Fibroblast of skin of abdomen (primary cell): ENCODE measurements at places on chromosomes 6 and 20.

GRCh38 chr6:15516378-15516777, 146.4 kb downstream of the DTNBP1 start:
- no peak for DNase-seq

DNA sequence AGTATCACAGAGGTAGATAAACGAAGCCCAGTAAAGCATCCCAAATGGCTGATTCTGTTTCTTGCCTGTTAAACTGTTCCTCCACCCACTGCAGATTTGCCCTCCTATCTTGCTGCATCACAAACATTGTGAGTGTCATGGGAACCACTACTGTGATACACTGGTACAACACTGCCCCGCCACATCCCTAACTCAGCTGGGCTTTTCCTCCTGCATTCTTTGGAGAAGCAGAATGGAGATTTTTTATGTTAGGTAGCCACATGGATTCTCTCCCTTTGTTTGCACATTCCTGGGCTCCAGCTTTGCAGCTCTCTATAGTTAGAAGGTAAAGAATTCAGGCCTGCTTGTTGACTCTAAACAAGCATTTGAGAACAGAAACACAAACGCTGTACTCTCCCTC, 234.1 kb downstream of the TMEM242 start:
- DNase-seq: peak; percentile 73

DNA sequence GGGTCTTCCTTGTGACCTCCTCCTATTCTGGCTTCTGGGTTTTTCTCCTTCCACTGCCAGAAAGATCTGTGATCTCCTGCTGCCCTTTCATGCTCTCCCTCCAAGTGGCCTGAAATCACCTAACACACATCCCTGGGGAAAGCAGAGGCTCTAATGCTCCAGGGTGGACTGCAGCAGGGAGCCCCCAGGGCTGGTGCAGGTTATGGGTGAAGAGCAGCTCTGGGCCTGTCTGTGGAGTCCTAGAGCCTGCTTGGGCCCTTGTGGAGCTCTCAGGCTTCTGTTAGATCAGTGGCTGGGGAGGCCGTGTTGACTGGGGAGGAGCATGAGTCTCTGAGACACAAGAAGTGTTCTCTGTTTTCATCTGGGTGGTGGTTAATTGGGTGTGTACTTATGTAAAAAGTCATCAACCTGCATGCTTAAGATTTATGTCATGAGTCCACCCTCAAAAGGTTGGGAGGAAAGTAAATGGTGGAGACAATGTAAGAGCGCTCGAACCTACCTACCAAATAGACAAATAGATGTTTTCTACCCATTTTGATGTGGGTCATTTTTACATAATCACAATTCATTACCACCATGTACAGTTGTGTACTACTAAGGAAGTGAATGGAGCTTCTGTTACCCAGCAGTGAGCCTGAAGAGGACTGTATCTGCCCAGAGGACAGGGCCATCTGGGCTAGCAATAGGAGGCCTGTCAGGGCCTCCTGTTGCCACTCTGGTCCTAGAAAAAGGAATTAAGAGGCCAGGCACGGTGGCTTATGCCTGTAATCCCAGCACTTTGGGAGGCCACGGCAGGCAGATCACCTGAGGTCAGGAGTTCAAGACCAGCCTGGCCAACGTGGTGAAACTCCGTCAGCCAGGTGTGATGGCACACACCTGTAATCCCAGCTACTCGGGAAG, 32.0 kb upstream of the RNF8 start:
- DNase-seq: no peak

- no peak for DNase-seq
These were observed 1.8 kb downstream of the UQCC2 start for GRCh38 chr6:33709605-33710295.

DNA sequence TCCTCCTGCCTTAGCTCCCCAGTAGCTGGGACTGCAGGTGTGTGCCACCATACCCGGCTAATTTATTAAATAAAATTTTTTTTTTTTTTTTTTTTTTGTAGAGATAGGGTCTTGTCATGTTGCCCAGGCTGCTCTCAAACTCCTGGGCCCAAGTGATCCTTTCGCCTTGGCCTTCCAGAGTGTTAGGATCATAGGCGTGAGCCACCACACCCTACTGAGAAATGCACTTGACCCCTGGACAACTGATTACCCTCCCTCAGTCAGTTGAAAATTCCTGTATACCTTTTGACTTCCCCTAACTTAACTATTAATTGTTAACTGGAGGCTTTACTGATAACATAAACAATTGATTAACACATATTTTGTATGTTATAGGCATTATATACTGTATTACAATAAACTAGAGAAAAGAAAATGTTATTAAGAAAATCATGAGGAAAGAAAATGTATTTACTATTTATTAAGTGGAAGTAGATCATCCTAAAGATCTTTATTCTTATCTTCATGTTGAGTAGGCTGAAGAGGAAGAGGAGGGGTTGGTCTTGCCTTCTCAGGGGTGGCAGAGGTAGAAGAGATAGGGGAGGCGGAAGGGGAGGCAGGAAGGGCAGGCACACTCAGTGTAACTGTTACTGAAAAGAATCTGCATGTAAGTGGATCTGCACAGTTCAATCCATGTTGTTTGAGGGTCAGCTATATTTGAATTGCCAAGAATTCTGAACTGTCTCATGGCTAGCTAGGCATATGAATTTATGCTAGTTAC, 104.3 kb downstream of the FARS2 start:
- DNase-seq: no peak

GRCh38 chr6:6366803-6367202, 46.3 kb upstream of the F13A1 start:
- no peak for DNase-seq

GRCh38 chr6:9540534-9541126, 874.2 kb downstream of the TFAP2A start:
- peak; percentile 51 for DNase-seq

- DNase-seq: no peak
These were observed 194.7 kb downstream of the NFATC2 start for GRCh38 chr20:51347831-51348230.

DNA sequence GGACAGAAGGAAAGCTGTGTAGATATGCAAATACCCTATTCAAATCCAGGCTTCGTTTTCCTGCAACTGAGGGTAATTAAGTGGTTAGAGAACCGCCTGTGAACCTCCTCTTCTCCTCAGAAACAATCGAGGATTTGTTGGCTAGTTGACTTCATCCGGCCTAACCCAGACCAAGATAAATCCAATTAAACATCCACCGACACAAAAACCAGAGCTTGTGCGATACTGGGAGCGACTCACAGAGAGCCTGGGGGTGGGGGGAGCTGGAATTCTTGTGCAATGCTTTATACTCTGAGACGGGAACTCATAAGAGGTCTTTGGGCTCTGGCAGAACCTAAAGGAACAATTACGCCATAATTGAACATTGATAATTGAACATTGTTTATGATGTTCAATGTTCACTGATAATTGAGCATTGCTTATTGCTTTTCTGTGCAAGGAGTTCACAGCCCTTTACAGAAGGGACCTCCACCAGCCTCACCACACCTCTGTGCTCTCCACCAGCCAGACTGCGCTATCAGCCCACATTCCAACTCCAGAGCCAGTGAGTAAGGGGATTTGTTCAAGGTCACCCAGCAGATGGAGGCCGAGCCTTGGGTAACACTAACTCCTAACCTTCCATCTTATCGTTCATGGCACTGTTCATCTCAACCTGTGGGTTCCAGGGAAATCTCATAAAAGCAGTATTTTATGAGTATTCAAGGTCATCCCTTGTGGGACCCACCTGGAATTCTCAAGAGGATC, 429.6 kb upstream of the JARID2 start:
- DNase-seq: peak; percentile 26
